ENCODE measurements at places on chromosomes 16 and 17.

GRCh38 chr17:2369551-2370210 lies 31.2 kb downstream of the MNT start:
- DNase-seq = no peak

GRCh38 chr16:20598832-20599469 lies 22.8 kb upstream of the ACSM2B start:
- no peak for DNase-seq

GRCh38 chr16:11253009-11253994 lies 2.7 kb downstream of the SOCS1 start:
- no peak for DNase-seq

- peak; percentile 69 for DNase-seq
Observed at GRCh38 chr16:83967838-83968305, at the start of gene NECAB2. Gene NECAB2, plus strand, starts transcription at chr16:83968244. Its CDS starts 405 bp downstream, at chr16:83968649.

- DNase-seq = no peak
Observed at GRCh38 chr17:59669411-59669810, 37.8 kb downstream of the PTRH2 start.

DNA sequence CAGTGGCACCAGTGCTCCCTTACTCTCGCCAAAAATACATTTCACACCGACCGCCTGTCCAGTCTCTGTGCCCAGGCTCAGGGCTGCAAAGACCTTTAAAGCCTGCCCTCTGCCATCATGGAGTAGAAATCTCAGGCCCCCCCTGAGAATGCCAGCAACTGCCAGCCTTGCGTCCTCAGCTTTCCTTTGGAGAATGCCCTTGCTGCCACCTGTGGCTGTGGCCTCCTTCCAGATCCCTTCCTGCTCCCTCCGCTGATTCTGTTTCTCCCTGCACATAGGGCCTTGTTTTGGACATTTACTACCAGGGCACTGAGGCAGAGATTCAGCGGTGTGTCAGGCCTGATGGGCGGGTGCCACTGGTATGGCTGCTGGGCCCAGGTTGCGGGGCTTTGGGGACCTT lies 13.2 kb downstream of the FCSK start:
- no peak for DNase-seq

DNA sequence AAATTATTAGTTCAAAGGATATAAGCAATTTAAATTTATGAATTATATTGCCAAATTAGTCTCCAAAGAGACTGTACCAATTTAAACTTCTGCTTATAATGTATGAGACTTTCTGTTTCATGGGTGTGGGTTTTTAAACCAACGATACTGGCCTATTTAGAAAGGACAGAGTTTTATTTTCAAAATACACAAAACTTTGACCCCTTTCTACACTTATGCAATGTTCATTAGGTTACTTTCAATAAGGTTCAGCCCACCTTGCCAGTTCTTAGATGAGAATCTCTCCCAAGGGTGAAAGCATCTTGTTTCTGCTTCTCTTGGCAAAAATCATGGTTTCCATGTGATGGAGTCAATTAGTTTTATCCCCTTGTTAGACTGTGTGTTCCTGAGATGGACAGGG lies 84.7 kb downstream of the MYO1D start:
- no peak for DNase-seq

DNA sequence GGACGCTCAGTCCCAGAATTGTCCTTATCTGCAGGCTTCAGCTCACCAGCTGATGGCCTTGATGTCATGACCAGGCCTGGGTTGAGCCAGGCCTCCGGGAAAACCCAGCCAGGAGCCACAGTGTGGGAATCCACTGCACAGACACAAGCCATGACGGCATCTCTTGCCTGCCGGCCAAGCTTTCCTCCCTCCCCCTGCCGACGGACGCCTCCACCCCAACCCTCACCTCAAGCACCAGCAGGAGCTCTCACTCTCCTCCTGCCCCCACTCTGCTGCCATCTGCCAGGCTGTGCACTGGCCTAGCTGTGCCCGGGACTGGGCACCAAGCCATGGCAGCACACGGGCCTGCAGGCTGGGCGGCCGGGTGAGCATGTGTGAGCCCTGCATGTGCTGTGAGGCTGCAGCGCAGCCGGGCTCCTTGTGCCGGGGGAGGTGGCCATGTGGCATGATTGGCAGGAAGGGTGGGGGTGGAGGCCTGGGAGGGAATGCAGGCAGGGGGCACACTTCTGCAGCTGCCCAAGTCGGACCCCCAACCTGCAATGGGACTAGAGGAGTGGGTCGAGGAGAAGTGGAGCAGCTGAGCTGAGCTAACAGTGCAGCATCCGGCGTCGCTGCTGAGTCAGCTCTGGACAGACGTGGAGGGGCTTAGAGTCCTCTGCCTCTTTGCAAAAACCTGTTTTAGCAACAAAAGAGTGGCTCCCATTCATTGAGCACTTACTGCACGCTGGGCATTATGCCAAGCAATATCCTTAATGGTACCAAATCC lies 268.5 kb downstream of the CBLN1 start:
- no peak for DNase-seq

DNA sequence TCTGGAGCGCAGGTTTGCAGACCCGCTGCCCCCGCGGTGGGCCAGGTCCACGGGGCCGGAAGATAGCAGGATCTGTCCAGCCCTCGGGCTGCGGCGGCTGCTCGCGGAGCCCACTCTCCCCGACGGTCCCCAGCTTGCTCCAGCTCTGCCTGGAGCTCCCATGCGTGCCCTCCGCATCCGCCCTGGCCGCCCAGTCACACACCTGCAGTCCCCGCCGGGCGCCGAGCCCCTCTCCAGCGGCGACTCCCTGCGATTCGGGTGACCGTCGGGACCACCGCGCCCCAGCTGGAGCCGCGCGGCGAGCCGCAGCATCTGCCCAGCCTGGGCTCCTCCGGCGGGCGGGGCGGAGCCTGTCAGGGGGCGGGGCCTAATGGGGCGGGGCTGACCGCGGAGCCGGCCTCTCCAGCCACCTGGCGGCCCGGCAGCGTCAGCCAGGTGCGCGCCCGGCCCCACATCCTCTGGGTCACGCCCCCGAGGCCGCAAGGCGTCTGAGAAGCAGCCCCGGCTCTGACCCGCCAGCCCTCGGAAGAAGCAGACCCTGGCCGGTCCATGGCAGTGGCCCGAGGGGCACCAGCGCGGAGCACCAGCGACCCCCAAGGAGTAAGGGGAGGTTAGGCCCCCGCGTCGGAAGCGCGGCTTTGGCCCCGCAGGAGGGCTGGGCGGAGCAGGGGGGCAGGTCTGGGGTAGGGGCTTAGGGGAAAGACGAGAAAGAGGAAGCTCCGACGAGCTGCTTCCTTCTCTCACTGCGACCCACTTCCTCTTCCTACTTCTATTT lies at the start of gene PIK3R5:
TSS of gene PIK3R5 (minus strand) at position 314 of the 775 bp plus-strand sequence. CDS start 54,213 bp downstream, outside the sequence.
- DNase-seq = peak; percentile 82

- no peak for DNase-seq
Observed at GRCh38 chr17:41870627-41871026, 5.4 kb upstream of the KLHL11 start.

DNA sequence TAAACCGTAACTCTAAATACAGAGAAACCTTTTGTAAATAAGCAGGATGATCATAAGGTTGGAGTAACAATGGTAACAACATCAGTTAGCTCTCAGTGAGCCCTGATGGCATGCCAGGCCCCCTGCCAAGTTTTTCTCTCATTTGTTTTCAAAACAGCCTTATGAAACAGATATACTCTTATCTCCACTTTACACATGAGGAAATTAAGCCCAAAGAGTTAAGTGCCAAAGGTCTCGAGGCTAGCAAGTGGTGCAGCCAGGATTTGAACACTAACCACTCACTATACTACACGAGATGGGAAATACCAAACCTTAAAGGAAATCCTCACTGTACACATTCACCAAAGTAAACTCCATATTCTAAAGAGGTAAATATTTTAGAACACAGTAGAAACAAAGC lies 15.0 kb downstream of the USP31 start:
- DNase-seq = no peak

DNA sequence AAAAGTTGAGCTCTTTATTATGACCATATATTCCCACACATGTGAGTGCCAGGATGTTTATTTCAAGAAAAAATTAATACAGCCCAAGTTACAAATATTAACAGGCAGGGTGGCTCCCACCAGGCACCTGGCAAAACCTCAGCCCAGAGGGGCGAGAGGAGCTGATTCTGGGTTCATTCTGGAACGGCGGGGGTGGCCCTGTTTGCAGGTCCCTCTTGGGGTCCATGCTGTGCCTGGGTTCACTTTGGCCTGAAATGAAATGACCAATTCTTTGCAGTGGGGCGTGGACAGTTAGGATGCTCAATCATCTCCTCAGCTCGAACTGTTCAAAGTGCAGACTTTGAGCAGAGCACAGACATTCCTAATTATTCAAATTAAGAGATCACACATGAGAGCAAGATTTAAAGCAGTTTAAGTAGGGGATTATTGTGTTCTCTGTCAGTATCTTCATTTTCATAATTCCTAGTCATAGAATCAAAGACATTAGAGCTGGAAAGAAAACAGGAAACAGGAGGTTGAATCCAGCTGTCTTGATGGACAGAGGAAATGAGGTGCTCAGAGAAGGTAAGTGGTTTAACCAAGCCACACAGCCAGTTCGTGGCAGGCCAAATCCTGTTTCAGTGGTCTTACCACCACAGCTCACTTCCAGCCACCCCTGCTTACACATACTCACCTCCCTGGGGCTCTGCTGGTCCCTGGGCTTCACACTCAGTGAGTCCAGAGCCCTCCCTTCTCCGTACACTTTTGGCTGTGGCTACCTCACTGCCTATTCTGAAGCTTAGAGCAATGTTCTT lies 363.9 kb upstream of the TNRC6C start:
- no peak for DNase-seq

GRCh38 chr16:396605-397004 lies 394 bp upstream of the NME4 start:
- peak; percentile 41 for DNase-seq

DNA sequence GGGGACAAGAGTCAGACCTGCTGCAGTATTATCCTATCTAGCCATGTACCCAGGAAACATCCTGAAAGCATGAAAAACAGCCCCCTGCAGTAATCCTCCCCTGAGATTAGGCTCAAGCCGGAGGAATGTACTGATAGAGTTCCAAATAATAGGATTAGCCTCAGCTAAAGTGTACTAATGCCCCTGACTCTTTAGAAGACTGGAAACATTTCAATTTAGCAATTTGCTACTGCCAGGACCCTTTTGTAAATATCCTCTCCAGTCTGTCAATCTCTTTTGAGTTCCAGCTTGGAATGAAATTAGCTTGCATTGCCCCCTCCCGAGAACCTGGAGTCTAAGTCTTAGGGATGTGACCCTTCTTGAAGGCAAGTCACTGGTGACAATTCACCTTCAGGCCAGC lies 110.8 kb upstream of the DNAH9 start:
- no peak for DNase-seq

- no peak for DNase-seq
Observed at GRCh38 chr17:44604116-44604761, 47.0 kb downstream of the FZD2 start.

DNA sequence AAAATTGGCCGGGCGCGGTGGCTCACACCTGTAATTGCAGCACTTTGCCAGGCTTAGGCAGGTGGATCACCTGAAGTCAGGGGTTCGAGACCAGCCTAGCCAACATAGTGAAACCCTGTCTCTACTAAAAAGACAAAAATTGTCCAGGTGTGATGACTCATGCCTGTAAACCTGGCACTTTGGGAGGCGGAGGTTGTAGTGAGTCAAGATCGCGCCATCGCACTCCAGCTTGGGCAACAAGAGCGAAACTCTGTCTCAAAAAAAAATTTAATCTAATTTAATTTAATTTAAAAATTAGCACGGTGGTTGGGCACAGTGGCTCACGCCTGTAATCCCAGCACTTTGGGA lies 1.6 kb upstream of the HBQ1 start:
- DNase-seq = no peak

GRCh38 chr16:2458887-2459646 lies 842 bp upstream of the TEDC2 start:
- DNase-seq = no peak

DNA sequence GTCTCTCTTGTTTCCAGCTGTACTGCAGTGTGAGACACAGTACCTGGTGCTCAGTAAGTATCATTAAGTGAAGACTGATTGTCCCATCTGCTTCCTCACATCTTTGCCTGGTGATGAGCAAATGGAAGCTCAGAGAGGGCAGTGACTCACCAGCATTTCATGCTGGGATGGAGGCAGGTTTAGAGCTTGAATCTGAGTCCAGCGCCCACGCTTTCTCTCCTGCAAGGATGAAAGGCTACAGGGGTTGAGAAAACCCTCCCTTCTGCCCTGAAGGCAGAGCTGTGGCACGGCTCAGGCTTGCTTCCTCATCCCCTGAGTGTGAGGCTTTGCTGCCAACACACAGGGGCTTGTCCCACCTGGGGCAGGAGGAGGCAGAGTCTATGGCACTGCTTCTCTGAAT lies 1.5 kb upstream of the RNF112 start:
- DNase-seq = no peak

DNA sequence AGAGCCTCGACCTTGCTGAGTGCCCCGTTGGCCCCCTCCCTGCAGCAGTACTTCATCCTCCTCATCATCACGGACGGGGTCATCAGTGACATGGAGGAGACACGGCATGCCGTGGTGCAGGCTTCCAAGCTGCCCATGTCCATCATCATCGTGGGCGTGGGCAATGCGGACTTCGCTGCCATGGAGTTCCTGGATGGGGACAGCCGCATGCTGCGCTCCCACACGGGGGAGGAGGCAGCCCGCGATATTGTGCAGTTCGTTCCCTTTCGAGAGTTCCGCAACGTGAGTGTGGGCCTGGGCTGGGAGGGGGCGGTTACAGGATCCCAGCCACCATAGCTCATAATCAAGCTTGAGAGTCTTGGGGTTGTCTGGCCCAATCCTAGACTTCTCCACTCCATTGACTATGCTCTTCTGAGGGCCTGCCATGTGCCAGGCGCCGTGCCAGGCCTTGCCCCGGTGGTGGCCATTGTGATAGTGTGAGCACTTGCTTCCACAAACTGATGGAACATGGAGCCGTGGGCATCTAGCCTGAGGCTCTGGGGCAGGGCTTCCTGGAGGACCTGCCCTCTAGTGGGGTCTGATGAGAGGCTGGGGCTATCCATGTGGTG lies 39.7 kb downstream of the PSME3IP1 start:
- DNase-seq = no peak

DNA sequence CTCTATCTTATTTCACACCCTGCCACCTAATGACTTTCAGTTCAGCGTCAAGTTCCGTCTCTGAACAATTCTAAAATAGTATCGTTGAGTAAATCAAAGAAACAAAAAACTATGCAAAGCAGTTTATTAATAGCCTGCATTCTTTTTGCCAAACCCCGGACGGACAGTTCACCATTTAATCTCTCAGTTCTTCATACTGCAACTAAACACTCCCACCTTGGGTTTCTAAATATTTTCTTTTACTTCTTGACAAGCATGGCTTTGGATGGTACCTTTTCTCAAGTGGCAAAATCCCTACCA lies 1.2 kb downstream of the MYH11 start:
- no peak for DNase-seq

- no peak for DNase-seq
Observed at GRCh38 chr17:42130310-42130936, 7.8 kb downstream of the HSPB9 start.

- DNase-seq = no peak
Observed at GRCh38 chr16:56493126-56493525, 26.7 kb downstream of the BBS2 start.

All from suppressor macrophage treated with lipopolysaccharide for 4 hours (primary cell).